ENCODE measurements at places on chromosomes 1 and 21. TPM values are rescaled to one million over a fixed set of nuclear protein-coding genes. Genes with fewer than 3 reads are reported as not detected.

DNA sequence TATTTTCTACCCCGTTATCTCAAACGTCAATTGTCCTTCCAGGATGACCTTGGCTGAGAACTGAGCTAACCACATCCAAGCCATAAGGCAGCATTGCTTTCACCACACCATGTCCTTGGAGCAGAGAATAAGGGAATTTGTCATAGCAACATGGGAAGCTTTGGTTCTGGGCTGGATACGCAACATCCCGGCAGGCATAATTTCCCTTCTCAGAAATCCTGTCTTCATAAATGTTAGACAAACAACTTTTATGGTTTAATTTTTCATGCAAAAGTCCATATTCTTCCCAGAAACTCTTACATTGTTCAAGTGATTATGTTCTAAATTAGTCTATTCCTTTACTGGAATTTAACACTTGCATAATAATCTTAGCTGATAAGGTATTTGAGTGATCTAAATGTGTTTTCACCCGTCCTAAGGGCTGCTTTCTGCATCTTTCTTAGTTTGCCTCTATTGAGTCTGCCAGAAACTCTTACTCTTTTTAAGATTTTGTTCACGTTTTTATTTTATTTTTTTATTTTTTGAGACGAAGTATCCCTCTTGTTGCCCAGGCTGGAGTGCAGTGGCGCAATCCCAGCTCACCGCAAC, 51.8 kb downstream of the KCNJ15 start:
- H3K4me3 ChIP-seq, result no peak overlapping the region
- no peak overlapping the region for H3K27ac ChIP-seq
- no peaks in the 10 kb centered on the region for H3K27me3 ChIP-seq
- no peak for DNase-seq

Gene ICOSLG
- total RNA-seq, result 22.6 TPM

Gene LEMD1
- not detected for total RNA-seq

Gene OR2L3
- total RNA-seq, result not detected

DNA sequence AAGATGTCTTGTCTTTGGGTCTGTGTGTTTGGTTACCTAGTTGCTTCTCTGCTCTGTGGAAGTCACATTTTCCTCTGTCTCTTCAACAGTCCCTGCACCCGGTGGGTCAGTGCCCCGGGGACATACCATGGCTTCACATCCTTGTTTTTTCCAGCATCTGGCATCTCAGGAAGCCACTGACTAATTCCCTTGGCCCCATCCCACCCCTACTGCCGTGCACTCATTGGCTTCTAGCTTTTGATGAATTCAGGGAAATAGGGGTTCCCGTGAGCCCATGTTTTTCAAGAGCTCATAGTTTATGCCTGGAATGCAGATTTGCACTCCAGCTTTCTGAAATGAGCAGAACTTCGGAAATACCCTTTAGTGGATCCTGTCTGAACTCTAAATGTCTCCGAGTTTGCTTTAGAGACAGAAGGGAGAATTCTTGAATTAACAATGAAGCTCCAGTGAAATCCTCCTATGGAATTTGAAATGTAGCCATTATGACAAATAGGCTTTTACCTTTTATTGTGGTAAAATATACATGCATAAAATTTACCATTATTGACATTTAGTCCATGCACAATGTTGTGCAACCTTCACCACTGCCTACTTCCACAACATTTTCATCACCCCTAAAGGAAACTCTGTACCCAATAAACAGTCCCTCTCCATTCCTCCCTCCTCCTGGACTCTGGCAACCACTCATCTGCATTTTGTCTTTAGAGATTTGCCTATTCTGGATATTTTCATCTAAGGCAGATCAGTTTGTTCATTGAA, 67.5 kb downstream of the CLIC6 start:
- no peaks in the 10 kb centered on the region for H3K4me1 ChIP-seq
- DNase-seq, result no peak
- no peak overlapping the region for H3K27ac ChIP-seq
- H3K4me3 ChIP-seq, result no peak overlapping the region

Measured in CD4-positive, CD25-positive, alpha-beta regulatory T cell (primary cell).